RPMI7951 (cell line): ENCODE measurements at places on chromosomes 1 and 21.

DNA sequence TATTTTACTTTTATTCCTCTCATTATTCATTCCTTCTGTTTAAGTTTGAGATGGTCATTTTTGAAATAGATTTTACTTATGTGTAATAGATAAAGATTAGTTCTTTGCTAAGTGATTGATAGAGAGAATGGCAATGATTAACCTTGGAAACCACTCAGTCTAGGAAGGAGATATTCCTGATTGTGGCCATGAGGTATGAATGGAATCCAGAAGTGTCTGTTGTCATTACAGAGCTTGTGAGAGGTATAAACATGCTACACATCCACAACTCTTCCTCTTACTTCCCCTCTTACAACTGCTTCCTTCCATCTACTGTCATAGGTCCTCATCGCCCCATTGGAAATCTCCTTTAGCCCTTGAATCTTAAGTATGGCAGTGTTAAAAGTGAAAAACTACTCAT is 988.8 kb upstream of the B3GALT2 start:
- DNase-seq = no peak

- DNase-seq = no peak
Observed at GRCh38 chr1:203658274-203658673, 31.6 kb downstream of the ATP2B4 start.

DNA sequence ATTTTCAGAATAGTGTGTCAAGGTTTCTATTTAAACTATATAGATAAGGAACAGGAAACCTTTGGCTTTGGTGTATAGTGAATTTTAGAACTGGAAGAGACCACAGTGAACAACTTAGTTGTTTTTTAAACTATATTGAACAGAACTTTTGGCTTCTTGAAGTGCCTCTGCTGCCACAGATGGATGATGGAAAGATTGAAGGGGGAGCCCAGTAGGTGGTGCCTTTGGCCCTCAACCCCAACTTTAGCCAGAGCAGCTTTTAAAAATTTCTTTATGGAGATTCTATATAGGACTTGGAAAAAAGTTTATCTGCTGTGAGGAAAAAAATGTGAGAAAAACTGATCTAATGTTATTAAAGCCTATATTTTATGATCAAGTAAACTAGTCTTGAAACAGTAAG is 50.2 kb downstream of the SWT1 start:
- DNase-seq = no peak

- no peak for DNase-seq
Observed at GRCh38 chr21:24995216-24995615, 612.1 kb downstream of the MRPL39 start.

DNA sequence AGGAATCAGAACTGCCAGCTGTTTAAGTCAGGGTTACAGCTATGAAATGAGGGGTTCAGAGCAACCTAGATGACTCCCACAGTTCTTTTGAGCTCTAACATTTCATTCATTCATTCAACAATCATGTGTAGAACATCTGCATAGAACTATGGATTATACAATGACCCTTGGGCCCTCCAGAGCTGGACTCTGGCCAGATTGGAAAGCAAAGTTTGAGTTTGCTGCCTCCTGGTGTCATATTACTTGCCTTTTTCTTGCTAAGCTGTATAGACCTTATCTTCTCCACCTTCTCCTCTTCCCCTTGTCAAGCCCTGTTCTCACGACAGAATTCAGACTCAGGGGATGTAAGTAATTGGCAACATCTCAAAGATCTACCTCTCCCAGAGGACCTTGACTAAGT is 4.0 kb downstream of the CASQ2 start:
- peak; percentile 45 for DNase-seq

DNA sequence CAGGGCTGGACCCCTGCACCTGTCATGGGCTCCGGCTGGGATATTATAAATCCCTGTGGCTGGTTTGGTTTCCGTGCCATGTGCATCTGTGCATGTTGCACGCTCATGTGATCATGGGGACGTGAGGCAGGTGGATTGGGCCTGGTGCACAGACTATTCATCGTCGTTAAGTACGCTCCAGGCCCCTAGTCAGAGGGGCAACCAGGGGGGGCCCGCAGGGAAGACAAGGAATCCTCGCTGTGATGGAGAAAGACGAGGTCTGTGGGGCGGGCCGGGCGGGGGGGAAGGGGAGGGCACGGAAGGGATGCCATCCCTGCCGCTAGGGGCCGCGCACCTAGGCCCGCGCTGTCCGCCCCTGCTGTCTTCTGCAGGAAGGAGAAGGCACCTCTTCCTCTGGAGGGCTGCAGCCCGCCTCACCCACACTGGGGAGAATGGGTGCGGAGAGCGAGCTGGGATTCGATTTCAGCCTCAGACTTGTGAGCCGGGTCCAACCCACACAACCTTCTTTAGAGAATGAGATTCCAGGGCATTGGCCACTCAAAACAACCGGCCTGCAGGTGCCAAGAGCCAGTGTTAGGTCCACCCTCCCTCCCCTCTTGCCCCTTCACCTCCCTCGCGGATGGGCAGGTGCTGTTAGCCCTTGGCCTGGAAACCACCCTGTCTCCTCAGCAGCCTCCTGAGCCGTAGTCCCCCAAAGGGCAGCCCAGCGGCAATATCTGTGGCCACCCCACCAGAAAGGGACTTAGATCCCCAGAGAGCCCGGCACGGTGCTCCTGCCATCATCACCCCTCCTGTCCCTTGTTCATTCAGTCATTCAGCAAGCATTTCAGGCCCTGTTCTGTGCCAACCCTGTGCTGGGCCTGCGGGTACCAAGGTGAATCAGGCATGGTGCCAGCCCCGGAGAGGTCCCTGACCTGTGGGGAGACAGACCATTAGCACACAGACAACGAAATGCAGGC is 950 bp upstream of the LRP8 start:
- no peak for DNase-seq

DNA sequence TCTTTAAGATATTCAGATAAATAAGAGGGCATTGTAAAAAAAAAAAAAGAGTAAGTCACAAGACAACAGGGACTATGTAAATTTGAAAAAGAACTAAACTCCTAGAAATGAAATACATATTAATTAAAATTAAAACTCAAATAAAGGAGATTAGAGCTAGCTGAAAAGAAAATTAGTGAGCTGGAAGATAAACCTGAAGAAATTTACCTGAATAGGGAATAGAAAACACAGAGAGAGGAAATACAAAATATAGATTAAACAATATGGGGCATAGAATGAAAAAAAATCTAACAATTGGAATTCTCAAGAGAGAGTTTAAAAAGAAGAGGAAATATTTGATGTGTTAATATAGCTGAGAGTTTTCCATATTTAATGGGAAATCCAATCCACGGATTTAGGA is 35.6 kb upstream of the TADA1 start:
- no peak for DNase-seq

DNA sequence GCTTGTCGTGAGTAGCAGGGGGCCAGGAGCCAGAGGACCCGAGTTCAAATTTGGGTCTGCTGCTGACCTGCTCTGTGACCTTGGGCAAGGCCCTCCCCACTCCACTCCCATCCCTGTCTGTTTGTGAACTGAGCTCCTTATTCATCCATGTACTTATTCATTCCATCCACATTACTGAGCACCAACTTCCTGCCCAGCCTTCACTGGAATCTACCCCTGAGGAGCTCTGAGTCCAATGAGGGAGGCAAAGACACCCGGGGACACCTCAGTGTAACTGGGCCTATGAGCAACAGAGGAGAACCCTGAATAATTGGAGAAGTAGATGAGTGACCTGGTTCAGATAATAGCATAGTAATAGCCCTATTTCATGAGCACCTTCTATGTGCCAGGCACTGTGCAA is 8.9 kb downstream of the BSND start:
- DNase-seq = peak; percentile 37

- DNase-seq = peak; percentile 71
Observed at GRCh38 chr1:156726549-156727226, 1.6 kb upstream of the METTL25B start.

DNA sequence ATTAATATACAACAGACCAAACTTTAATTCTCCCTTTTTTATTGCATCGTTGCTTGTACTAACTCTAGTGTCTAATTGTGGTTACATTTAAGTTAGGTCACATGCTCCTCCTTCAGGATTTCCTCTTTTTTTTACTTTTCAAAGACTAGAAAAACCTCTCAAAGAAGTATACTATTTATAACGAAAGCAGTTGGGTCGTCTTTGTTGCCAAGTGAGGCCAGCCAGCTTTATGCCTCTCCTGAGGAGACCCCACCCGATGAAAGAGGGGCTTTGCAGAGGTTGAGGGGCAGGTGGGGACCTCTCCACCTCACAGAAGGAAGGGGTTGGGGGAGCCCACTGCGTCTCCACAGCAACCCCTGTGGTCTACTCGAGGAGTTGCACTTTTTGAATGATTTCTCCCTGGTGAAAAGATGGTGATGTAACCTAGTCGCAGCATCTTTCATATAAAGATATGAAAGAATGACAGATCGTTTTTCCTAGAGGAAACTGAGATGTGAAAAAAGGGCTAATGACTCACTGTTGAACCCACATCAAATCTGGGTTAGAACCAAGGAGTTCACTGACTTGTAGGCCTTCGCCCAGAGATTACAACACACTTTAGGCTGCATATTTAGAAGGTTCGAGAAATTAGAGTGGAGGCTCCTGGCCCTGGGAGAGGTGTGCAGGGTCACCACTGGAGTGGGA is 6.4 kb downstream of the TGFB2 start:
- DNase-seq = peak; percentile 62

DNA sequence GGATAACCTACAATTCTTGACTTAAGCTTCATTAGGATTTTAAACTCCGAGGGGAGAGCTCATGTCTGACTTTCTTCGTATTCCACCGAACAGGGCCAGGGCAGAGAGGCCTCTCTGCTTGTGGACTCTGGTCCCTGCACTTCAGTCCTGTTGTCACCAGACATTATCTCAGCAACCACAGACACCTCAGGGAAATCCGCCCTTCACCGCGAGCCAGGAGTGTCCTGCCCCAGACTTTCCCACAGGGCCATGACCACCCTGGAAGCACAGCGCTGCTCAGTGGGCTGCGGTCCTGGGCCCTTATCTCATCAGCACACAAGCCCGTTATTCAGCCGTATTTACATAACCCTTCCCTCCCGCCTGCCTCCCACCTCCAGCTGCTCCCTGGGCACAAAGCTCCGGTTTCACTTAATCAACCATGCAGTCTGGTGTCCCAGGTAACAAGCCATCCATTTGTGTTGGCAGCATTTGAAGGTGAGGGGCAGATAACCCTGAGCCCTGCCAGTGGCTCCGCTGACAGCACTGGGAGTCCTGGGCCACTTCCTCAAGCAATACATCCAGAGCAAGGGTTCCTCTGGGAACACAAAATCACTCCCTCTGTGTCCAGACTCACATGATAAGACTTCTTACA is 122.8 kb upstream of the RAB4A start:
- no peak for DNase-seq

- no peak for DNase-seq
Observed at GRCh38 chr1:15508700-15509487, 15.1 kb downstream of the CASP9 start.

DNA sequence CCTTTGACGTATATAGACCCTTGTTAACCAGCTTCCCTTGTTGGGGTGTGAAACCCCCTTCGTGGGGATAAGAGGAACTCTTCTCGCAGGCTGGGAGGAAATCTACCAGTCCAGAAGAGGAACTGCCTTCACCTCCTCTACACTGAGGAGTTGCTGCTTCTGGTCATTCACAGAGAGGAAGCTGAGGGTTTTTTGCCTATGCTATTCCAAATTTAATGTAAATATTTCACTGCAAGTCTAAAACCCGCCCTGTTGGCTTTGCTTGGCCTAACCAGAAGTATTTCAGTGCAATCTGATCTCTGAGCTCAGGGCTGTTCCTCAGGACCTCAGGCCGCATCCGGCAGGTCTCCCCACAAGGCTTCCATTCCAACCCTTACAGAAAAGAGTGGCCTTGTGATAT is 150.1 kb downstream of the HIVEP3 start:
- DNase-seq = no peak

DNA sequence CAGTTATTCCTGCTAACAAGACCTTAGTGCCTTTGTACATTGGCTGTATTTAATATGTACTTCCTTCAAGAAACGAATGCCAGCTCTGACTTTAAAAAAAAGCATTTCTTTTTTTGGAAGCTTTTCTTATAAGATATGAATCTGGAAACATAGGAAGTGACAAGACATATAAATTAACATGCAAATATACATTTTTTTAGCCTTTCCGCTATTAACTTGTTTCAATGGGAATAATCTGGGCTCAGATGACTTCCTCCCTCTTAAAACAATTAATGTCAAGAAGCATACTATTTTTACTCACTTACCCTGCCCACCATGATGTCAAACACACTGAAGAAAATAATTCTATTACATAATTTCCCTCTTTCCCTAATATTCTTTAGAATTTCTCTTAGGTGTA is 1.4 kb downstream of the DENND1B start:
- DNase-seq = no peak

DNA sequence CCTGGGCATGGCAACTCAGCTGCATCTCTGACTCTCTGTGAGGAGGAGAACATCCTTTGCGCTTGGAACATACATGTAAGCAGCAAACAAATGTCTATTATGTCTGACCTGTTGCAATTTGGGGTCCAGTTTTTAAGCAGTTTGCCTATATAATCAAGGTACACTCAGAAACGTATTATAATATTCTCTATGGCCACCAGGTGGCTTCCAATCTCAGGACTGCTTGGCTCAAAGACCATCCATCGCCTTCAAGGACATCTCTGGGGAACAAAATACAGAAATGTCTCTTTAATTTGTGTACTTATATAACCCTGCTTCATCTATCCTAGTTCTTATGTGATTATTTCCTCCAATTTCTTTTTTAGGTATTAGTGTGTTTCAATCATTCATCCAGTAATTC is 227.2 kb downstream of the OLFM3 start:
- no peak for DNase-seq

DNA sequence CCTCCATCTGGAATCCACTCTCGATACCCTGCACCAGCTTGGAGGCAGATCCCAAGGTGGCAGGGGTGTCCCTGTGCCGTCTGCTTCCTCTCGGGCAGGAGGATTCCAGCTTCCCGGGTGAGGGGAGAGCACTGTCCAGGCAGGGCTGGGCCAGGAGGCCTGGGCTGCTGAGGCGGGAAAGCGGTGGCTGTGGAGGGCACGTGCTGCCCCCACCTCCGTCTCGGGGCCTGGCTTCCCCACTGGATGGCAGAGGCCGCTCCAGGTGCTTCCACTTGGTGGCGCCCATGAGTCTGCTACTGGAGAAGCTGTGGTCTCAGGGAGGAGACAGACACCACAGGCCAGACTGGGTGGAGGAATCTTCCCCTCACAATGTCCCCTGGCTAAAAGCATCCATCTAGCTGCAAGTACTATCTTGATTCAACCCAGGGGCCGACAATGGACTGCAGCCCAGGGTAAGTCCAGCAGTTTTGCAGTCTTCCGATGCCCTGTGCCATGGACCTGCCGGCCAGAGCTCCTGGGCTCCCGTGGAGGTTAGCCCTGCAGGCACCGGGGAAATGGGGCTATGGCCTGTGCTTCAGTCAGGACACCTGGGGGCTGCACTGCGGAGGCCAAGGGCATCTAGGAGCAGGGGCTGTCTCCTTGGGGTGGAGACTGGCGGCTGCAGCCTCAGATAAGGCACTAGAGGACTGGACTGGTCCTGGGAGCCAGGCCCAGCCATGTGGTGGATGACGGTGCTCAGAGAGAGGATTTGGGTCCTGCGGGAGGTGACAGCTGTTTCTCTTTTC is 41.3 kb upstream of the EIF4G3 start:
- peak; percentile 20 for DNase-seq
